ENCODE measurements at places on chromosomes 16 and 17.

- peak; percentile 34 for DNase-seq
Measured at GRCh38 chr16:80056324-80056723, 455.8 kb upstream of the MAF start.

DNA sequence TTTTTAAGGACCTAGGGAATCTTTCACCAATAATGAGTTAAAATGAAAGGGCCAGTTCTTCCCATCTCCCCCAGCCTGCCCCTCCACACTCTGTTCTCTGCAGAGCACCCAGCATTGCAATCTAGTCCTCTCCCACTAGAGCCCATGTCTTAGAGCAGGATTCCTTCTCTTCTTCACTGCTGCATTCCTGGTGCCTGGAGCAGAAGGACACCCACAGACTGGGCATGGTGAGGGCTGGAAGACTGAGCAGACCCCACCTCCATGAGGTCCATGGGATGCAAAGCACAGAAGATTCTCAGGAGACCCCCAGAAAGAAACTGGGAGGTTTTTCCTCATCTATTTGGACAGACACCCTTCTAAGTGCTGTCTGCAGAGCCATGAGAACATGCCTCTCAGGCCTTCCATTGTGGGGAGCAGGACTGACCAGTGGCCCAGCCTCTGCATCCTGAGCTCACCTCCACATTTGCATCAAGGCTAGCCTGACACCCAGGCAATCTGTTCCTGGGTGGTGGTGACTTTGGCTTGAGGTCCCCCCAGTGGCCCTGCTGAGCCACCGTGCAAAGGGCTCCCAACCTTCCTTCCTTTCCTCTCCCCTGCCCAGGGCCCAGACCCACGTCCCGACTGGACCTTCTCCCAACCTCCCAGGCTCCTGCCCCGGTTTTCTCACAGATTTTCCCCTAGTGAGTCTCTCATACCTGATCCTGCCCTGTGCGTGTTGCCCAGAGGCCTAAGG lies 74.2 kb upstream of the ZNF469 start:
- peak; percentile 52 for DNase-seq

DNA sequence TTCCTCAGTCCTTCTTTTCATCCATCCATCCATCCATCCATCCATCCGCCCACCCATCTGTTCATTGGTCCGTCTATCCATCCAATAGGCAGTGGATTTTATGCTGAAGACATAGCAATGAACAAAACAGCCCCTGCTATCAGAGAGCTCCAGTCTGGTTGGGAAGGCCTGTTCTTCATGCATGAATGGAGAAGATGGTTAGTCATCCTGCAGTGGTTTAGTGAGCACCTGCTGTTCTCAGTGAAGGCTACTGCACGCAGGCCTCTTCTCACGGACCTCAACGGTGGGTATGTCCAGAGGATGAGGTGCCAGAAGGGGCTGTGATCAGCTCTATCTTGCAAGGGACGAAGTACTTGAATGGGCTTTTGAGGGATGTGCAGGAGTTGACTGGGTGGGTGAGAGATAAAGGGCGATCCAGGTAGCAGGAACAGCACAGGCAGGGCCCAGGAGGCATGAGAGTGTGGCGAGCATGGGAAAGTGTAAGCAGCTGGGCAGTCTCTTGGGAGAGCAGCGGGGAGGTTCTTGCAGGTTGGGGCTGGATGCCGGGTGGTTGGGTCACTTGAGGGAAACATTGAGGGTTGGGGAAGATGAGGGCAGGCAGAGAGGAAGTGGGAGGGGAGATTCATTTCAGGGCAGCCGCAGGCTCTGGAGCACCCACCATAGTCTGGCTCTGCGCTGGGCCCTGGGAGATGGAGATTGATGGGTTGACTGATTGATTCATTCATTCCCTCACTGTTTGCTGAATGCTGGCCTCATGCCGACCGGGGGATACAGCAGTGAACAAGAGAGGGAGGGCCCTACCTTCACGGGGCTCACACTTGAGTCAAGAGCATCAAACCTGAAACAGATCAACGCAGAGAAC lies 115.0 kb upstream of the CIBAR2 start:
- DNase-seq: no peak

- DNase-seq: peak; percentile 90
Measured at GRCh38 chr17:41446806-41447205, 6.0 kb upstream of the KRT38 start.

GRCh38 chr16:70582280-70582978 lies 58.8 kb downstream of the SF3B3 start:
- DNase-seq: peak; percentile 21

- DNase-seq: no peak
Measured at GRCh38 chr17:79341222-79341780, 266.7 kb downstream of the ENGASE start.

DNA sequence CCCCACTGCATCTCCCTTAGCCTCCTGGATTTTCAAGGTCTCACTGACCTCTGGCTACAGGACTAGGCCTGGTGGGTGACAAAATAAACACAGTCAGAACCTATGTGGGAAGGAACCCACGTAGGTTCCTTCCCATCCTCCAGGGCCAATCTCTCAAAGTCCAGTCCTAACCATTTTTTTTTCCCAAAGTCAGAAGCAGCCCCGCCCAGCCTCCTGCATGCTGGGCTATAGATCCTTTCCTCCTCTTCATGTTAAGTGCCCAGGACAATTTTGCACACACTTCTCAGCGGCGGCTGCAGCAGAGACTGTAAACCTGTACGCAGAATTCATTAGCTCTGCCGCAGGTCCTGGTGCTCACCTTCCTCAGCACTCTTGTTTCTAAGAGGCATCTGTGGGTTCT lies 285.8 kb downstream of the NPIPA8 start:
- no peak for DNase-seq

DNA sequence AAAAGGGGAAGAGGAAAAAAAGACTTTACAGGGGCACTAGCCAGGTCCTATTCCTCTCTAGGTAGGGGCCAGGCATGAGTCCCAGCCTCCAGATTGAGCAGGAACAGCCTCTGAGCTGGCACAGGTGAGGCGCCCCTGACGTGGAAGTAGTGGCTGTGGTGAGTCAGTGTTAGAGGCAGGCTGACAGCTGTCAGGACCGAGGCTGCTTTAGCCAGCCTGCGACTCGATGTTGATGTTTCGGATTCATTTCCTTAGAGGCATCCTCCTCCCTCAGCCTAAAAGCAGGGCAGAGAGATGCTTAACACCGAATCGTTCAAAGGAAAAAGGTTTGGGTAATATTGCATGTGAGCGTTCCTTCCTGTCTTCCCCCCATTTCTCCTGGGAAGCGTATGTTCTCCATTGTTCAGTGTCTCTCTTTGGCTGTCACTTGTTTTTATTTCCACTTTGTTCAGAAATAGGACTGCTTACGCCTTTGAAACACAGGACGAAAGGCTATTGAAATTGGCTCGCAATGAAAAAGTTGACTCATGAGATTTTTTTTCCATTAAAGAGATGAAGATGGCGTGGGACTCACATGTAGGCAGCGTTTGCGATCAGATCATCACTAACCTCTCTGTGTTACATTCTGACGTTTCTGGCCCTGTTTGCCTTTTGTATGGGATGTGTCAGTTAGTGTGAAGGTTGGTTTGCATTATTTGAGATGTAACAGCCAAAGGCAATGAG lies 1.3 kb downstream of the KIAA0513 start:
- DNase-seq: peak; percentile 65

DNA sequence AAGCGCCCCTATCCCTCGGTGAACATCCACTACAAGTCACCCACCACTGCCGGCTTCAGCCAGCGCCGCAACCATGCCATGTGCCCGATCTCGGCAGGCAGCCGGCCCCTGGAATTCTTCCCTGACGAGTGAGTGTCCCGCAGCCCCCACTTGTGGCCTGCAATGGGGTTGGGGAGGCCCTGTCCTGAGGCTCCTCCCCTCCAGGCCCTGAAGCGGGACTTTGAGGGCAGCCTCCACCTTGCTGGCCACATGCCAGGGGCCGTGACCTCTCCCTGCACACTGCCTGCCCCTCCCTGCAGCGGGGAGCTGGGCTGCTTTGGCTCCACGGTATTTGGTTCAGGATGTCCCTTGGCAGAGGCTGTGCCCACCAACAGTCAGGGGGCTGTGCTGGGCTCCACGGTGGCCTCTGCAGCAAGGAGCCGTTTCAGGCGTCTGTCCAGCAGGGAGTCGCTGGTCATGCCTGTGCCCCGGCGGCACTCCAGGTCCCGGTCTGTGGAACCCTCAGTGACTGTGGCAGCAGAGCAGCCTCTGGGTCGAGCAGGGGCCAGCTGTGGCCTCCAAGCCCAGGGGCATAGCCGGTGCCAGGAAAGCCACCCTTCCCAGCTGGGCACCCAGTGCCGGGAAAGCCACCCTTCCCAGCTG lies 8.3 kb downstream of the NME3 start:
- no peak for DNase-seq

GRCh38 chr17:68771867-68772515 lies 170.8 kb upstream of the FAM20A start:
- DNase-seq: peak; percentile 69

- DNase-seq: no peak
Measured at GRCh38 chr16:57041182-57042156, 50.9 kb upstream of the CPNE2 start.

- DNase-seq: no peak
Measured at GRCh38 chr16:55272744-55273143, 51.3 kb upstream of the IRX6 start.

DNA sequence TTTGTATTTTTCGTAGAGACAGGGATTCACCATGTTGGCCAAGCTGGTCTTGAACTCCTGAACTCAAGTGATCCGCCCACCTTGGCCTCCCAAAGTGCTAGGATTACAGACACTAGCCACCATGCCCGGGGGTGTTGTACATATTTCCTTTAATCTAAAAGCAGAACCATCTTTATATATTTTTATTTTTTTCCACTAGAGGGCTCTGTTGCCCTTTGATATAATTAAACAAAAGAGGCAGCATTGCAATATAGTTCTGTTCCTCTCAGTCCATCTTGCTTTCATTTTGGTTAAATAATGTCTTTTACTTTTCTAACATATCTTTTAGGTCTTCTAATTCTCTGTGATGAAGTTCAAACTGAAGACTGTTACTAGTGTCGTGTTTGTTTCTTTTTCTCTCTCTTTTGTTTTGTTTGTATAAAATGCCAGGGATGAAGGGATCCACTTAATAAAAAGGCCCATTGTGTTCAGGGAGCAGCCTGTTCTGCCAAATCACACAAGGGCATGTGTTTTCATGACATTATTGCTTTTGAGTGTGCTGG lies 23.4 kb downstream of the WWOX start:
- DNase-seq: peak; percentile 65

DNA sequence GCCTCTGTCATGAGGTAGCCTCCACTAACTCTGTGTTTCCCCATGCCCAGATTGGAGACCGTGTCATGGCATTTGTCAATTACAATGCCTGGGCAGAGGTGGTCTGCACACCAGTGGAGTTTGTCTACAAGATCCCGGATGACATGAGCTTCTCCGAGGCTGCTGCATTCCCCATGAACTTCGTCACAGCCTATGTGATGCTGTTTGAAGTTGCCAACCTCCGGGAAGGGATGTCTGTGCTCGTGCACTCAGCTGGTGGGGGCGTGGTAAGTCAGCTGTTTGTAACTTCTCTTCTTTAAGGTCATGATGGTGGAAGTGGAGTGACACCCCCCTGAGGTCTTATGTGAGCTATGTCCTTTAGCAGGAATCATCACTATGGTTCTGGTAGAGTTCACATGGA lies 36.8 kb downstream of the VAT1L start:
- no peak for DNase-seq

All from EH (cell line).